Renal pelvis (tissue), 12 donors: ENCODE measurements at places on chromosomes 12 and 14.

DNA sequence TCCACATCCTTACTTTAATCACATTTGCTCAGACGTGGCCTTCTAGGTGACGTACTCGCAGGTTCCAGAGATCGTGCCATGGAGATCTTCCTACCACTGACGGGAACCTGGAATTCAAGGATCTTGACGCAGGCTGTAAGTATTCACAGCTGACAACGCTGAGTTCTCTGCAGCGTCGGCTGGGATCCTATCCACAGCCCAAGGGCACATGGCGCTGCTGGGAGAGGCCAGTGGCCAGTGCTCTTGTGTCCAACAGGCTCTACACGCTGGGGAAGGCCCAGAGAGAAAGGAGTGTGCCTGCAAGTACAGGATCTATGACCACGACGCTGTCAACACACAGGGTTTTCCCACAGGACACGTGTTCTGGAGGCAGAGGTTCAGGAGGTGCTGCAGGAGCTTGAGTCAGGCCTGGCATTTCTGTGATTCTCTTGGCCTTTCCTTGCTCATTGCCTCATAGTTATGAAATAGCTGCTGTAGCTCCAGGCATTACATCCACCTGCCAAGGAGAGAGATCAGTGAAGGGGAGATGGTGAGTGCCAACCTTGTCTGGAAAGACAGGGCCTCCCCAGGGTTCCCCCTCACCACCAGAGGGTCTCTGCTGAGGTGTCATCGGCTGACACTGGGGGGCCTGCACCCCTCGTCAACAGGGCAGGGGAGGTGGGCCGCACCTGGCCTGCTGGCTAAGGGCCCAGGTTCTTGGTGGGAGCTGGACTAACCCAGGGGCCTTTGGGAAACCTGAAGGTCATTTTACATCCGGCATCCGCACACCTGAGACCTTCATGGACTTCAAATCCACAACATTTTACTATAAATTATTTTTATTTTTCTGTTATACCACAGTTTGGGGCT is 21.3 kb downstream of the LRCOL1 start:
- no peak for DNase-seq

DNA sequence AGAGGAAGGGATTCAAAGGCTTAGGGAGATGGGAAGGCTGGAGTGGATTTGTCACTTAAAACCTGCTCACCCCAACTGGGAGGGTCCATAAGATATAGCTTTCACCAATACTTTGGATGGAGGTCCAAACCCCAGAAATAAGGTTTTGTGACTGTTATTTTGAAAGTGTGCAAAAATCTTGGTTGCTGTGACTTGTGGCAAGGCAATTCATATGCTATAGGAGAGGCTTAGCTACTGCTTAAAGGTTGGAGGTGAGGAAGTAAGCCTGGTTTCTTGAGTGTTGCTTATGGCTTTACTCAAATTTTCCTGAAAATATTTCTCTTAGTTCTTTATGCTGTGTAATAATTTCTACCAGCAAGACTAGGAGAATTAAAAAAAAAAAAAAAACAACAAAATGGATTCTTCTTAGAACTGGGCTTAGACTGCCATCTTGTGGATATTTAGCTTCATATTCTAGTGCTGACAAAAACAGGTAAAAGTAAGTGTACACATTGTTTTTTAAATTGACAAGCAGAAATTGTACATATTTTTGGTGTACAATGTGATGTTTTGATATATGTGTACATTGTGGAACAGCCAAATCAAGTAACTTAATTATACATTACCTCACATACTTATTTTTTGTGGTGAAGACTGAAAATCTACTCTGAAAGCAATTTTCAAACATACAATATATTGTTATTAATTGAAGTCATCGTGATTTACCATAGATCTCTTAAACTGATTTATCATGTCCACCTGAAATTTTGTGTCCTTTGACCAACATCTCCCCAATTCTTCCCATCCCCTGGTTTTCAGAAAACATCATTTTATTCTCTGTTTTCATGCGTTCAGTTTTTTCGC is 23.0 kb downstream of the PDE6H start:
- peak; percentile 65 for DNase-seq

GRCh38 chr14:22220427-22220826 is 368.6 kb downstream of the DAD1 start:
- no peak for DNase-seq

- no peak for DNase-seq
These were observed 271.4 kb downstream of the SSPN start for GRCh38 chr12:26466726-26467125.

- DNase-seq = no peak
These were observed 195.5 kb upstream of the BTG1 start for GRCh38 chr12:92341065-92341668.

DNA sequence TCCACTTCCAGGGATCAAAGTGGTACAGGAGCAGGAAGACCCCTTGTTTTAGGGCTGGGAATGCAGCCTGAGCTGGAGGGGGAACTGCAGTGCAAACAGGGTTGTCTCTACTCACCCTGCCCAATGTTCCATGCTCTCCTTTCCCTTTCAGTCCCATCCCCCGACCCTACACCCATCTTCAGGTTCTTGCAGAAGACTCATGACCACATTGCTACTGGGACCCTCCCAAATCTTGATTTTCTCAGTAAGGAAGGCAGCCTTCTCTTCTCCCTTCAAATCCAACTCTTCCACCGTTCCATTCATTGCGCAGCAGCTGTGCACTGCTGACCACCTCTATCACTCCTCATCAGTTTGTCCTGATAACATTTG is 1.9 kb downstream of the SERPINA11 start:
- no peak for DNase-seq

GRCh38 chr14:23169622-23170021 is 13.8 kb downstream of the SLC7A8 start:
- no peak for DNase-seq

- DNase-seq = no peak
These were observed 5.5 kb downstream of the DUSP6 start for GRCh38 chr12:89346741-89347324.

DNA sequence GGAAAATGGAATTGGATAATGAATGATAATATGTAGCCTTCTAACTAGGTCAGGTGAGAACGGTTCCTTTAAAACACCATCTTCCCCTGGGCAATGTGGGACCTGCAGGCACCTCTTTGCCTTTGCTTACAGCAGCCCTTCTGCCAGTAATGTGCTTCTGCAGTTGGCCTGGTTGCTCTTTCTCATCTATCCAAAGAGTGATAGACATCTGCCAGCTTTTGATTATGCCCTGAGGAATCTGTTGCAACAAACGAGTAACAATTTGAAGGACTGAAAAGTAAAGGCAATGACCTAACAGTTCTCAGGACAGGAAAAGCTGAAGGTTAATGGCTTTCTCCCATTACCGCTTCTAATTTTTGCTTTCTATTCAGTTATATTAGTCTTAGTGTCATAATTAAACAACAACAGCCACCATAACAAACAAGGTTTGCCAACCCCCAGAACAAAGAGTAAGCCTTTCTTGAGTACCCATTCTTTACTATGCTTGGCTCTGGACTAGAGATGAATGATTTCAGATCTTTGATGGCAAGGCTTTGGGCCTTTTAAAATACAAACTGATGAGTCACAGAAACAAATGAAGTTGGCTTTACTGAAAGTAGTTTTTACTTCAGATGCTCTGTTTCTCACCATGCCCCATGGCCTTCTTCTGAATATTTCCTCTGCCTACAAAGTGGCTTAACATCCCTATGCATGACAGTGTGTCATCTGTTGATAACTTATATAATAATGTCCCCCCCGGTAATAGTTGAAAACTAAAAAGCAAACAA is 76.1 kb upstream of the KRR1 start:
- no peak for DNase-seq

DNA sequence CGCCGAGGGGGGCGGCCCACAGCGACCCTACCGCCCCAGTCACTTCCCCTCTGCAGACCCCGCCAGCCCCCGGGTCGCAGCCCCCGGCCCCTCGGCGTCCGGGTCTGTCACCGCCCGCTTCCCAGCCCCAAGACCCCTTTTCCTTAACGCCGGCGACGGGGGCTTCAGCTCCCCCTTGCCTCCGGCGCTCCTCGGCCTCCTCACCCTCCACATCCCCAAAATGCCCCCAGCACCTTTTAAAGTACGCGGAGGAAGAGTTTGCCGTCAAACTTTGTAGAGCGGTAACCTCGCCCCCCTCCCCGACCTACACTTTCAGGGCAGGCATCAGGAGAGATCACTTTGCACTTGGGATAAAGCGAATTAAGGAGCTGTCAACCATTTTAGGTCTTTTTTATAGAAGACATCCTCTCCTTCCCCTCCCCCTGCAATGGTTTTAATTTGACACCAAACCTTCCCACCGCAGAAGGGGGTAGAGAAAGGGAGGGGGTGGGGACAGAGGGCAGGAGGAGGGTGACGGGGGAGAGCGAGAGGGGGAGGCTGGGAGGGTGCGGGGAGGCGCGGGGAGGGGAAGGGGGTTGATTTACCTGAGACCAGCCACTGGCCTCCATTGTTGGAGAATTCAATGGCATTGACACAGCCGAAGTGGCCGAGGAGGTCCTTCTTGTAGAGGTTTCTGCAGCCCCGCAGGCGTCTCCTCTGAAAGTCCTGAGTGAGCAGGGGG is 578 bp downstream of the DCAF5 start:
- DNase-seq = peak; percentile 58

DNA sequence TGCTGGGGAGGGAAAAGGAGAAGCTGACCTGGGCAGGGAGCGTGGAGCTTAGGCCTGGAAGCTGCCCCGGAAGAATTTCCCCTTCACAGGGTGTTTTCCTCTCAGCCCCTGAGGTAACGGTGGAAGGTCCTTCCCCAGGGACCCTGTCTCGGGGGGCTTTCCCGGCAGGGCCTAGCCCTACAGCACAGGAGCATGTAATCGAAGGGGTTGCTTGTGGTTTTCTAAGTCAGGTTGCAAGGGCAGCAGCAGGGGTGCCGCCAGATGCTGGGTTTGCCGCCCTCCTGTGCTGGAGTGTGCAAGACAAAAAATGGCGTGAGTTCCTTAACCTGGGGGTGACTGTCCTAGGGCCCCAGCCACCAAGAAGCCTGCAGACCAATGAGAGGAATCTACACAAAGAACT is 1.6 kb upstream of the KRT74 start:
- DNase-seq = no peak

DNA sequence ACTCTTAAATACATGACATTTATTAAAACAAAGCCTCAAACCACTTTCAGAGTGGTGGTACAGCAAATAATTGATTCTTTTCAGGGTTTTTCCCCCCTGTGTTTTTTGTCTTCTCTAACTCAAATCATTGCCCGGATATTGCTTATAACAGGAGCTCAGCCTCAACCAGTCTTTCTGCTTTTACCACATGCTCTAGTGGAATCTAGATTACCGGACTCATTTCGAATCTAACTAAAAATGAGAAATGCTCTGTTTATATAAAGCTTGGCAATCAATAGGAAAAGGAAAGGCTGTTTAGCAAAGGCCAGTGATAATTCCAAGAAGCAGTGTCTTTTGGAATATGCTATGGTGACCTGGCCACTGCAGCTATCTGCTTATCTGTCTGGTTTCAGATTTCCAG is 161.5 kb downstream of the ETV6 start:
- DNase-seq = no peak

DNA sequence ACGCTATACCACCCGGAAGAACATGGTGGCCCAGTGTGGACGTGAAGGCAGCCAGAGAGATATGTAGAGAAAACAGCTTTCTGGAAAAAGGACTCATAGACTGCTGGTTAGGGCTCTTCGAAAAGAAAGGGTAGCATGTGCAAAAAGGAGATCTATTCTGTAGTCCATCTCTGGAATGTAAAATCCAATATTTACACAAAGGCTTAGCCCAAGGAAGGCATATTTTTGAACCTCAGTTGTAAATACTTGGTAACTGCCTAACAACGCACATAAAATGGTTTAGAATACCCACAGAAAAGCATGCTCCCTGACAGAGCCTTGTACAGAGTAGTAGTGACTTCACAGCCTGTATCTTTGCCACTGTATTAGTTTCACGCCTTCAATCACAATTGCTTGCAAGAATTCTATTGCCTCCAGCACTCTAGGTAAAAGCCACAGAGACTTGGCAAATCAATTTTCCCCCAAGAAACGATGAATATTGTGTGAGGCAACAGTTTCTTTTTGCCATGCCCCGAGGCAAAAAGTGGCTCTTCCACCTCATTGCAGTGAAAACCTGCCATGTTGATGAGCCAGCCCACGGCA is 59.2 kb downstream of the TRIM9 start:
- DNase-seq = no peak

DNA sequence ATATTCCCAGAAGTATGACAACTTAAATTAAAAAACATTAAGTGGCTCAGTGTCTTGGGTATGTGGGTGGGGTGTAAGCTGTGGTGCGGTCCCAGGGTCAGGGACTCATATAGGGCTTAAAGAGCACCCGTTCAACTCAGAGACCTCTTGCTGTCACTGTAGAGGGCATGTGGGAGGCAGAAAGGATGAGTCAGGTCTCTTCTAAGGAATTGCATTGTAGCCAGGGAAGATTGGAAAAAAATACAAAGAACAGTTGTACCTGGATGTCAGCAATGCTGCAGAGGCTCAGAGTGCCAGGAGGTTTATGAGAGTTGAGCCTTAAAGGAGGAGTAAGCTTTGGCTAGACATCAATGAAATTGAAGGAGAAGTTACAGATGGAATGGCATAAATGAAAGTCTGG is 104.1 kb downstream of the MYRFL start:
- no peak for DNase-seq

DNA sequence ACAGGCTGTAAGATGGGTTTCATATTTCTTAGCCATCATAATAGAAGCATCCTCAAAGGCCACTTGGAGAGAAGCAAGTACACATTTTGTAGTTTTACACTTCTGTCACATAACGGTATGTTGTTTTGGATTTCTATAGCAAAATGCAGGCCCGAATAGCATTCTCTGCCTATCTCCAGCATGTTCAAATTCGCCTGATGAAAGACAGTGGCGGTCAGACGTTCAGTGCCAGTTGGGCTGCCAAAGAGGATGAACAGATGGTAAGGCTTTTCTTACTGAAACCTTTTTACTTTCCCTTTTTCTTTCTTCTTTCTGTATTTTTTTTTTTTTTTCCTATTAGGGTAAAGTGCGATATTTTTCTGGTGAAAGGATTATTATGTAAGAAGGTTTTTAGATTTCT is 110.5 kb downstream of the TTLL5 start:
- DNase-seq = no peak

DNA sequence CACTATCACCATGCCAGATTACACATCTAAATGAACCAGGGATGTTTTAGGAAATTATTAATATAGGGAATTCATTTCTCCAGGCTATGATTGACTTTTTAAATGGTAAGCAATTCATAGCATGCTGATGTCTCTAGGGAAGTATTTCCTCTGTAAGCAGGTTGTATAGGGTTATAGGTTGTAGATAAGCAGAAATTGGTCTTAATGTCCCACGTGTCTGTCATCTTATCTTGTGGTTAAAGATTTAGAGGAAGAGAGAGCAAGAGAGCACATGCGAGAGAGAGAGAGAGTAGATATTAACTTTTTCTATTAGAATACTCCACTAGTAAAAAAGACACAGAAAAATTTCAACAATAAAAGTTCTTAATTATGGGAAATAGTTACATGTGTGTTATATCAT is 32.6 kb downstream of the TRHDE start:
- no peak for DNase-seq

DNA sequence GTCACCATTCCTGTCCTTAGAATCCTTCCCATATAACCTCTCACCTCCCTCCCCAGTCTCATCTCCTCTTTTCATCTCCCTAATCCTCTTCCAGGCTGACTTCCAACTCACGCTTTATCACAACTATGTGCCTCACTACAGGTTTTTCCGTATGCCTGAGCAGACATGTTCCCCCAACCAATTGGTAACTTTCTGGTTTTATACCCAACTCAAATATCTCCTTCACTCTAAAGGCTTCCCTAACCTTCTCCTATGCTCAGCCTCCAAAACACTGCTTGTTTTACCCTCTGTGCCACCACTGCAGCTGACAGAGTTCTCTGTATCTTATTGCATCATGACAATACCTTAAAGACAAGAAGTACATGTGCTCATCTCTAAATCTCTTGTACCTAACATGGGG is 139.7 kb downstream of the KSR2 start:
- no peak for DNase-seq
